ENCODE measurements at places on chromosomes 16 and 17.

DNA sequence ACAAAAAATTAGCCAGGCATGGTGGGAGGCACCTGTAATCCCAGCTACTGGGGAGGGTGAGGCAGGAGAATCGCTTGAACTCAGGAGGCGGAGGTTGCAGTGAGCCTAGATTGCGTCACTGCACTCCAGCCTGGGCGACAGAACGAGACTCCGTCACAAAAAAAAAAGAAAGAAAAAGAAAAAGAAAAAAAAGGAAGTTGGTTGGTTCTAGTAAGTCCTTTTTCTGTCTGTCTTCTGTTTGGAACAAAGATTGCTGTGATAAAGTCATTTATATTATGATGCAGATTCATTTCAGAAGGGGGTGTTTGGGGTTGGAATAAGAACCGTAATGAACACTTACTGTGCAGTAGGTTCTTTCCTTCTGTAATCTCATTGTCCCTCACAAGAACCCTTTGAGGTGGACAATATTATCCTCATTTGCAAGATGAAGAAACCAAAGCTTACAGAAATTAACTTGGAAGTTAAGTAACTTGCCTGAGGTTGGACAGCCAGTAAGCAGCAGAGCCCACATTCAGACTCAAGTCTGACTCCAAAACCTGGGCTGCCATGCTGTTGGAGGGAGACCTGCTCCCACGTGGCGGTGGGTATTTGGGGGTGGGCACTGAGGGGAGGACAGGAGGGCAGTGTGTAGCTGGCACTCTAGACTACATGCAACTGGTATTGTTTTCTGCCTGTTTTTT, 10.3 kb downstream of the MINK1 start:
- no peak for DNase-seq

DNA sequence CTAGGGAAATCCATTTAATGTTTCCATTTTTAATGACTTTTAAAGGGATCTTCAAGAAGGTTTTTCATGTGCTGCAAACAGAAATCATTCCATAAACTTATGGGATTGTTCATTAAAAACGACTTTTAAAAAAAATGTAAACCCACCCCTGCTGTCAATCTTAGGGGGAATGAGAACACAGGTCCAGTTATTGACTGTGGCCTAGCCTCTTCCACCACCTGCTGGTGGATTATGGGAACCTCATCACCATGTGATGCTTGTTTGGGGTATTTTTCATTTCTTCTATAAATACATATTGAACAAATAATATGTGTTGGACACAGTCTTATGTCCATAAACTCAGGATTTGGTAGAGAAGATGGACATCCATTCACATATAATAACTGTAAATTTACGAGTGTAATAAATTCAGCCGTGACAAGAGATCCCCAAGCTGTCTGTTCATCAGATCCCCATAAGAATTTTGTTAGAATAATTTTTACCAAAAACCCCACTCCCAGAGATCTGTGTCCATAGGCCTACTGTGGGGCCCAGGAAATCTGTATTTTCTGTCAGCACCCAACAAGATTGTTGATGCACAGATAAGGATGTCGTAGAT, 42.0 kb upstream of the TMC5 start:
- peak; percentile 37 for DNase-seq

GRCh38 chr17:1648173-1648962, 1.3 kb downstream of the RILP start:
- DNase-seq: no peak

DNA sequence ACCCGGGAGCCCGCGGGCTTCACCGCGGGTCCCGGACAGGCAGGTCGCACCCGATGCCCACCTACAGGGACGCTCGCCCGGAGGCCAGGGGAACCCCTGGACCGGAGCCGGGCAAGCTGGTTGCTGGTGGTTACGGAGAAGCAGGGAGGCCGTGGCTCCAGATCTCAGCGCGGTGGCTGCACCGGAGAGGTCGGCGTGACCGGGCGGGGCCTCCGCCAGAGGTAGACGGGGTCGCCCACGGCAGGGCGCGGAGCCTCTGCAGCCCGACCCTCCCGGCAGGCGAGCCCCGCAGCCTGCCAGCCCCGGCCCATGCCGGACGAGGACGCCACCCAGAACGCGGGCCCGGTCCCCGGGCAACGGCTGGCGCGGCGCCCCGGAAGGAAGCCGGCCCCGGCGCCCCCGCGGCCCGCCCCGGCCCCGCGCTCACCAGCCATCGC, 341 bp downstream of the PCYT2 start:
- no peak for DNase-seq

- no peak for DNase-seq
Measured at GRCh38 chr16:85574672-85575475, 38.2 kb upstream of the GSE1 start.

- no peak for DNase-seq
Measured at GRCh38 chr17:28812748-28813377, 29.7 kb downstream of the FAM222B start.

DNA sequence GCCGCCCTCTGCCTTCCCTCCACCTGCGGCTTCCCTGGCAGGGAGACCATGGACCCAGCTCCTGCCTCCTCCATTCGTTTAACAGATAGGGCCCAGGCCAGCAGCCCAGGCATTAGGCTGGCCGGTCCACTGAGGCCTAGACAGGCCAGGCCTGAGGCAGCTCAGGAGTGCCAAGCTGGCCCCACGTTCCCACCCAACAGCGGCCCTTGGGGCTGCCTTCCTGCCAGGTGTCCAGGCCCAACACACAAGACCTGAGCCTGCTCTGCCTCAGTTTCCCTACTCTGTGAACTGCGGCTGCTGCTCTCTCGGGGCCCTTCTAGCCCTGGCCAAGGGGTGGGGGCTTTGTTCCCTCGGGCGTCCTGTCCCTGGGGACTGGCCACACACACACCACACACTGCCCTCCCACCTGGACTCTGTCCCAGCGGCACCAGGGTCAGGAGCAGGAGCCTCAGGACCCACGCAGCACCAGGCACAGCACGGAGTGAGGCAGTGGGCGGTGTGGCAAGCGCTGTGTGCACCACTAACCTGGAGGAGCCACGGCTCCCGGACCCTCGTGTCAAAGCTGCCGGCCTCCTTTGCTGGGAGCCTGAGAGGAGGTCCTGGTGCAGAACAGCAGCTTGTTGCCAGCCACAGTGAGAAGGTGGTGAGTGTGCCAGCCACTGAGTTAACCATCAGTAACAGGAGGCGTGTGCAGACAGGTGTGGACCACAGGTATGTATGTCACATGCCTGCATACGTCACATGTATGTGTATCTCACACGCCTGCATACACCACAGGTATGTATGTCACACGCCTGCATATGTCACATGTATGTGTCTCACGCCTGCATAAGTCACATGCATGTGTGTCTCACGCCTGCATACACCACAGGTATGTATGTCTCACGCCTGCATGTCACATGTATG, 14.6 kb upstream of the CDH15 start:
- no peak for DNase-seq

GRCh38 chr16:56907401-56907800, 24.5 kb upstream of the HERPUD1 start:
- DNase-seq: no peak
